ENCODE measurements at places on chromosomes 7 and 10. TPM values are rescaled to one million over a fixed set of nuclear protein-coding genes. Genes with fewer than 3 reads are reported as not detected.

The PDE6C gene
- not detected for total RNA-seq

The PLEKHS1 gene
- 0.41 TPM for total RNA-seq

The FAM241B gene
- total RNA-seq = 7.6 TPM

- DNase-seq = peak; percentile 92
These were observed at the start of gene CHST15 for GRCh38 chr10:124092860-124093773. CHST15 (minus strand) TSS chr10:124093598; CDS start chr10:124046212, 47,386 bp downstream.

DNA sequence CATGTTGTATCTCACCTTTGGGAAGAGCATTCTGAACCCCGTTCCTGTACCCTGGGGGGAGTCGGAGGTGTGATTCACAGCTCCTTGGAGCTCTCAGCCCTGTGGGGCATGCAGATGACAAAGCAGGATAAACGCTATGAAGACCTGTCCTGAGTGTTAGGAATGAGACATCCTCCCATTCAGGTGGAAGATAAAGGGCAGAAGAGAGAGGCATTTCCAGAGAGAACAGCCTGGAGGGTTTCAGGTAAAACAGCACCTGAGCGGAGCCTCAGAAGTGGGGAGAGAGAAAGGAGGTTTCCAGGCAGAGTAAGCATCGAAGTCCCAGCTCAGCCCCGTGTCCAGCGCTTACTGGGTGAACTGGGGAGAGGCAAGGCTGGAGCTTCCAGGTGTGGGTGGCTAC, 288.9 kb downstream of the KLF6 start:
- no peak for DNase-seq

- DNase-seq = no peak
These were observed 64.2 kb upstream of the GNAI1 start for GRCh38 chr7:80070391-80070790.

DNA sequence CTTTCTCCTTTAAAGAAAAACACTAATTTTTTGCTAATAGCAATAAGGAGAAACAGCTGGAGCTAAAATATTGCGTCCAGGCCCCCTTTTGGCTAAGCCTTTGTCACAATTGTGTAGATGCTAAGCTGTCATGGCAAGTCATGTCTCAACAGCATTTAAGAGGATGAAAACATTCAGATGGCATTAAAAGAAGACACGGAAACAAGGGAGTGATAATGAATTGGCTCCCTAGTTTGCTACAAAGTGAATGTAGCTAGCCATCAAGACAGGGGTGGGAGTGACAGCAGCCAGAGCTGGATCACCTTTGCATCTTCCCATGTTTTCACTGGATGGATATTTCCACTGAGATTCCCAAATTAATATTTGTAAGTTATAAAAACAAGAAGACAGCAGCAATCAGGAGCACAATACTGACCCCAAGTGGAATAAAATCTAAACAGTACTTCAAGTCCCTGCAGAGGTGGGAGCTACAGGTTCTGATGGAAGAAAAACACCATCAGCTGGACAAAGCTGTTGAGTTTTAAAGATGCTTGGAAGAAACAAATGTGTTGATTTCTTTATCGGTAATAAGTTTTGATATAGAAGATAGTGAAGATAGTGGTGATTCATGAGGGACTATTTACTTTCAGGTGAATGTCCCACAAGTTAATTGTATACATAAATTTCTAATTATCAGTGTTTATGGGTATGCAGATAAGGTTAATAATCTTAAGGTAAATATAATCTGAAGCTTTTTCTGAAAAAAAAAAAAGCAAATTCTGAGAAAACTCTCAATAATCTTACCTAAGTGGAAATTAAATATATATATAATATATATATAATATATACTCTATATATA, 129.4 kb downstream of the SLC16A9 start:
- peak; percentile 51 for DNase-seq

- no peak for DNase-seq
These were observed 676.0 kb upstream of the GALNT17 start for GRCh38 chr7:70455925-70456324.

DNA sequence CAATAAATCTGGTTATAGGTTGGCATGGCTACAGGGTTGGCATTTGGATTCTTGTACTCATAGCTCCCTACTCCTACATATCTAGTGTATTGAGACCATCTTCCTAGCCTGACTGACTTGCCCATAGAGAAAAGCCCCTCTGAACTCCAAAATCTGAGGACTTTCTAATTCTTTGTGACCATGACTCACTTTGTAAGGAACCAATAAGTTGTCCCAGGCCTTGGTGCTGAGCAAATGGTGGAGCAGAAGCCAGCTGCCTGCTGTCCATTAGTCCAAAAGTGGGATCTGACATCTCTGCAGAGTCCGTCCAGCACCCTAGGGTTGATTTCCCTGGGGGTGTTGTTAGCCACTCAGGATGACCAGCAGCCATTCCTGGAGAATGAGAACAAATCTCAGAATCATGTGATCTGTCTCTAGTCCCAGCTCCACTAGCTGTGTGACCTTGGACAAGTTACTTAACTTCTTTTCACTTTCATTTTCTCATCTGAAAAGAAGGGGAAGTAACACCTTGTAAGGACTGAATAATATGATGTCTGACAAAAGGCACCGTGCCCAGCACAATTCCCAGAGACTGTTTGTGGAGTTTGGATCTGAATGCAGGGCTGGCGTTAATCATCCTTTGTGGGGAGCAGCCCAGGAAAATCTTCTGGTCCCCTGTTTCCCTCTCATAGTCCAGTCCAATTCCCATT, 44.1 kb downstream of the MTURN start:
- DNase-seq = no peak

DNA sequence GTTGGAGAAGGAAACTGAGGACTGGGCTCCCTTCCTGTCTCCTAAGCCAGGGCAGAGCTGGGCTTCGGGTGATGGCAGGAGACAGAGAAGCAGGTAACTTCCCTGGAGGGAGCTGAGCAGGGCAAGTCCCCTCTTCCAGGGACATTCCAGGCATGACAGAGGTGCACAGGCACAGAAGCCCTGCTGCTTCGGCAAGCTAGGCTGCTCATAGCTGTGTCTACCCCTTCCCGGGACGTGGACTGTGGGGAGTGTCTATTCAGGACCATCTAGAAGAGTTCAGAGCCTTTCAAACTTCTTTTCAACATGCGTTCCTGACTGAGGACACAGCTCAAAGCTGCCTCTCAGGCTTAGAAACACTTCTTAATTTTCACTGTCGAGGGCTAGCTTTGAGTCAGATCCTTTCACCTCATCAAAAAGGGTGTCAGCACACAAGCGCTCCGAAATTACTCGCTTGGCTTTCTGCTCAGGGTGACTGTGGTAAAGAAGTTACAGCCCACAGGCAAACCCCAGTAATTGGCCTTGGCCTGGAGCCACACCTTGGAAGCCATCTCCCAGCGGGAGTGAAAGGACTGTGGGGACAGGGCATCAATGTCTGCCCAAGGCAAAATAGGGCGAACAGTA, 63.7 kb upstream of the STEAP1B start:
- no peak for DNase-seq
